Fibroblast of skin of right quadriceps (primary cell): ENCODE measurements at places on chromosomes 4 and X.
A peak's percentile ranks its signal among the peaks of the same experiment; 100 is the strongest.

- DNase-seq, result no peak
These were observed 88.2 kb downstream of the TAB3 start for GRCh38 chrX:30800901-30801300.

DNA sequence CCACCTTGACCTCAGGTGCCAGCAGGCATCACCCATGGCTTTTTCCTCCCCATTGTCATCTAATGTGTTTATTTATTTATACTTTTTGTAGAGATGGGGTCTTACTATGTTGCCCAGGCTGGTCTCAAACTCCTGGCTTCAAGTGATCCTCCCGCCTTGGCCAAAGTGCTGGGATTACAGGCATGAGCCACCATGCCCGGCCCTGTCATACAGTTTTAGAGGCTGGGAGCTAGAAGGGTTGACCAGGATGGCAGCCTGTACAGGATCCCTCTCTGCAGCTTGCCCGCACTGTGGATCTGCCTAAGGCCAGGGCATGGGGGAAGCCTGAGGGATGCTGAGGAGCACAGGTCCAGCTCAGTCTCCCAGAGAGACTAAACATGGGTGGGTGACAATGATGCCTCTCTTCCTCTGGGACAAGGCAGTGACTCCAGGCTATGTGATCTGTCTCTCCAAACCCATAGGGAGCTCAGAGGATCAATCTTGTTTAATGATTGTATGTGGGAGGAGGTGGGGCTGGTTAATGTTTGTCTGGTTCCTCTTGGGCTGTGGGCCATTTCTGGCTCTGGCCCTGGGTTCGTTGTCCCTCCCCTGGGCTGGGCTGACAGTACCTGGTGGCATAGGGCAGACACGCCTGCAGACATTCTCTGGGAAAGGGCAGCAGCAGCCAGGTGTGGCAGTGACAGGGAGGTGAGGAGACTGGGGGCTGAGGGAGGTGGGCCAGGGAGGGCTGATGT is 8.3 kb upstream of the GJB1 start:
- no peak for DNase-seq

GRCh38 chr4:2763511-2763967 is 7.4 kb upstream of the TNIP2 start:
- DNase-seq, result no peak

DNA sequence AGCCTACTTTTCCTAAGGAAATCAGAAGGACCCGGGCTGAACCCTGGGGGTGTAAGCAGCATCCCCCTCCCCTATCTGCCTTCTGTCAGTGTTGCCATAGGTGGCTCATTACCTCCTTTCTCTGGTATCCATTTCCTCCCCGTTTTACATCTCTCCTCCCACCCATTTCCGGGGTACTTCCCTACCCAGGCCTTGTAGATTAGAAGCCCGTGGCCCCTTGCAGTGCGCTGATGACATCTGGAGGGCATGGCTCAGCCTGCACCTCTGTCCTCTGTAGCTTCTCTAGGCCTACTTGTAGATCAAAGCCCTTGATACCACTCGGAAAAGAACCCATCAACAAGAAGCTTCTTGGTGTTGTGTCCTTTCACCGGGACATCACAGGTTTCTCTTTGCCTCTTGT is 71.8 kb downstream of the NBDY start:
- no peak for DNase-seq

DNA sequence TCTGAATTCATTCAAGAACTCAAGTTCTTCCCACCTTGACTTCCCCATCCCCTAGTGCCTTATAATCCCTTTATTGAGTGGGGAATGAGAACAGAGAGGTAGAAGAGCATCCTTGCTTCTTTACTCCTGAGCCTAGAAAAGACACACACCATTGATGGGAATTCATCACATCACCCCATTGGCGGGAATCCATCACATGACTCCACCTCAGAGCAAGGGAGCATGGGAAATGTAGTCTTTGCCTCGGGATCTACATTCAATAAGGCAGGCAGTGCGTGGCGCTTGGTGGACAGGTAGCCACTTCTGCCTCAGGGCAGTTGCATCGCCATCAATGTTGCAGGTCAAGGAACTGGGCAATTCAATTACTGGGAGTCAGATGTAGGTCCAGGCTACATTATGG is 50.7 kb downstream of the MXRA5 start:
- DNase-seq, result peak; percentile 10

DNA sequence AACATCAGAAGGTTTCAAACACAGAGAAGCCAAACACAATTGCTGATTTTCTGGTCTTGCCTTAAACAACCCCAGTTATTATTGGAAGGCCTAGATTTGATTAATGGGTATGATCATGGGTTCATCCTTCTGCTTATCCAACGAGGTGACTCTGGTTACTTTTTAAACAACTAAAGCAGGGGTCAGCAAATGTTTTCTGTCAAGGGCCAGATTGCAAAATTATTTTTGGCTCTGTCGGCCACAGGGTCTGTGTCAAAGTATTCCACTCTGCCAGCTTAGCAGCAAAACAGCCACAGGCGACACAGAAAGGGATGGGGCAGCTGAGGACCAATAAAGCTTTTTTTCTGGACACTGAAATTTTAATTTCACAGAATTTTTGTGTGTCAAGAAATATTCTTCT is 249.1 kb upstream of the STS start:
- no peak for DNase-seq

DNA sequence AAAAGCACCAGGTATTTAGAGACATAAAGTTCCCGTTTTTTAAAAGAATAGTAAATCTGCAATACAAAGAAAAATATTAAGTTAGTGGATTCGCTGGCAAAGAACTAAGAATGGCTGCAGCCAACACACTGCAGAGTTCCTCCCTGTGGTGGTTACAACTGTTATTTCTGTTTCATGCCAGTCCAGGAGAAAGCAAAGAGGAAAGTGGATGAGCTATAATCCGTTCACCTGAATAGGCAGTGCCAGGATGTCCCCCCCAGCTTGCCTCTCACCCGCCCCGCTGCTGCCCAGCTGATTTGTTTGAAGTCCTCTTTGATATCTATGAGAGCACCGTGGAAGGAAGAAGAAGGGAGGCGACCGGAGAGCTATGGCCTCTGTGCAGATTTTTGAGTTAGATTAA is 63.9 kb downstream of the PTCHD1 start:
- DNase-seq, result no peak

GRCh38 chr4:76016393-76016792 is 6.9 kb downstream of the CXCL10 start:
- DNase-seq, result no peak

GRCh38 chr4:140926672-140927071 is 170.5 kb upstream of the TBC1D9 start:
- DNase-seq, result peak; percentile 7

DNA sequence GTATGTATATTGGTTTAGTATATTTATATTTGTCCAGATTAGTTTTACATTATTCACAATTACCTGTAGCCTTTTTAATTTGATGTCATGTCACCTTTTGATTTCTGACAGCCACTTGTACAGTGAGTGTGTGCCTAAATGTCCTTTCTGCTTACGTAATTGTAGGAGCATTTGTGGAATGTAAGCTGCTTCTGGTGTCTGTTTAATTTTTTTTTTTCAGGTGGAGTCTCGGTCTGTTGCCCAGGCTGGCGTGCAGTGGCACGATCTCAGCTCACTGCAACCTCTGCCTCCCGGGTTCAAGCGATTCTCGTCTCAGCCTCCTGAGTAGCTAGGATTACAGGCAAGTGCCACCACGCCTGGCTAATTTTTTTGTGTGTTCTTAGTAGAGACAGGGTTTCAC is 91.2 kb upstream of the XAGE2 start:
- no peak for DNase-seq

DNA sequence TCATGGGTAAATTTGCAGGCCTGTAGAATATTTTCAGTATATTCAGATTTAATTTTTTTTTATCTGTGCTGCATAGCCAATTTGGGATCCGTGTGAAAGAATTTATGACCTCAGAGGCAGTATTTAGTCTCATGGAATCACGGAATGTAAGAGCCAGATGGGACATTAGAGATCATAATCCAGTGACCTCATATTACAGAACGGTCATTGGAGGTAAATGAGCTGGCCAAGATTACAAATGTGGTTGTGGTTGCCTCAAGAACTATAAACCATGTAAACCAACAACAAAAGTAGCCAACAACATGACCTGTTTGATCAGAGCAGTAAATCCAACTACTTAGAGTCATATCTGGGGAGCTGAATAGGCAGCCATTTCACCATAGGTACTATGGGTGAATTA is 71.6 kb downstream of the AMOT start:
- no peak for DNase-seq
